ENCODE measurements at places on chromosomes 7 and 10. TPM values are rescaled to one million over a fixed set of nuclear protein-coding genes. Genes with fewer than 3 reads are reported as not detected.
A peak's percentile ranks its signal among the peaks of the same experiment; 100 is the strongest.

- no peak for DNase-seq
Measured at GRCh38 chr7:36245684-36246299, 92.7 kb downstream of the EEPD1 start.

DNA sequence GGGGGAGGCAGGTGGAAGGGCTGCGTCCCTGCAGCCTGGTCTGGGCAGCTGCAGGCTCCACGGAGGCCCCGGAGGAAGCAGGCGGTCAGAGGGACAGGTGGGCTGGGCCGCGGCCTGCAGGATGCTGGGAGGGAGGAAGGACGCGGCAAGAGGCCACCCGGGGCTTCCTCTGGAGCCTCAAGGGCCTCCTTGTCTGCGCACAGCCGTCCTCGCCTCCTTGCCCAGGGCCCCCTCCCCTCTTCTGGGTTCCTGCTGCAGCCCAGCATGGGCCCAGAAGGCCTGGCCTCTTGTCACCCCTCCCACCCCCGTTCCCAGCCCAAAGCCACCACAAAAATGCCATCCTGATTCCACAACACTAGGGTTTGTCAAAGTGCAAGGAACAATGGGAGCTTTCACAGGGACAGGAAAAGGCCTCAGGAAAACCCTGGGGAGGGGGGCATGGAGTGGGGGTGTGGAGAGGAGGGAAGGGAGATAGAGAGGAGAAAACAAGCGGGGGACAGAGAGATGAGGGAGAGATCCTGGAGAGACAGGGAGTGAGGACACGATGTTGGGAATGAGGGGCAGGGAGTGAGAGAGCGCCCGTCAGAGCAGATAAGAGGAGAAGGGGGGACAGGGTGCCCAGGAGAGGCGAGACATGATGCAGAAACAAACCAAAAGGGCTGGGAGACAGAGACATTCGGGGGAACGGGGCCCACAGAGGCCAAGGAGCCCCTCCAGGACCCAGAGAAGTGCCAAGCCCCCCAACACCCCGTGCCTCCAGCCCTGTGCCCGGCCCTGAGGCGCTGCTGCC, 41.8 kb downstream of the ZCCHC24 start:
- DNase-seq, result peak; percentile 80

The TUBGCP2 gene
- 60.8 TPM for total RNA-seq

DNA sequence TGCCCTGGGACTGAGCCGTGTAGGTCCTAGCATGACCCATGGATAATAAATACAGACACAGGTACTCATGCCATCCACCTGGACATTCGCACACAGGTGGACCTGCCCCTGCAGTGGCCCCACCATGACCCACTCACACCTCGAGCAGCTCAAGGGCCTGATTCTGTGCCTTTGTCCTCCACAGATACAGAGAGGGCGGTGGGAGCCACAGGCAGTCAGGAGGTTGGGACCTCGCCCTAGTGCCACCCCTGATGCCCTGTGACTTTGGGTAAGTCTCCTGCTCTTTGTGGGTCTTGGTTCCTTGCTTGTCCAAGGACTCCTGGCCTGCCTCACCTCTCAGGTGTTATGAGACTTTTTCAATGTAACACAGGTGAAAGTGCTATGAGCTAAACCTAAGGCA, 42.9 kb downstream of the C10orf120 start:
- no peak for DNase-seq

The ZPBP gene
- not detected for total RNA-seq

Data from osteoblast (primary cell).